ENCODE measurements at places on chromosomes 5 and 9. TPM values are rescaled to one million over a fixed set of nuclear protein-coding genes. Genes with fewer than 3 reads are reported as not detected.

DNA sequence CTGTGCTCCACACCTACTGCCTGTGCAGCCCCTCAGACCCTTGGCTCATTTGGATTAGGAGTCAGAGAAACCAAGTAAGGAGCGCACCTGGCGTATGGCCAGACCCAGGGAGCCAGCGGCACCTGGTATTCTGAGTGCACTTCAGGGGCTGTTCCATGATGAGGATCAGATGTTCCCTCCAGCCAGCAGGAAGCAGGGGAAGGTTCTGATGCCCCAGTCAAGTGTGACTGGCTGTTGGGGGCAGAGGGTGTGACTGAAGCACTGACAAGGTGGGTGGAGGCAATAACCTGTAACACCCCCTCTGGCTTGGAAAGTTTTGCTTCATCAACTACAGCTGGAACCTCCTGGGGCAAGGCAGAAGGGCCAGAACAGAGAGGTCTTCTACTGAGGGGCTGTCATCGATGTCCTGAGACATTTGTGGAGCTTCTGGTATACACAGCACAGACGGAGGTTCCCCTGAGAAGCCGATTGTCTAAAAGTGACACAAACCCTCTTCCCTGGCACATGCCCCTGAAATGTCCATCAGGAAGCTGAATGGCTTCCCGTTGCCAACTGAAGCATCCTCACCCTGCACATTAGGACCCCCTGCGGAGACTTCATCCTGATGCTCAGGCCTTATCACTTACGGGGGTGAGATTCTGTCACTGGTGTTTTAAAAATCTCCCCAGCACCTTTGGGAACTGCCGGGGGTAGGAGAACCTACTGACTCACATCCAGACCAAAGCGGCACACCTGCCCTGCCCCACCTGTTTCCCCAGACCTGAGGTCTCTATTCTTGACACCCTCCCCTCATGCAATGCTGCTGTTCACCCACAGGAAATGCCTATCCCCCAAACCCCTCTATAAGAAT lies 21.1 kb downstream of the TRAF1 start:
- H3K4me1 ChIP-seq, result no peaks in the 10 kb centered on the region
- H3K27me3 ChIP-seq, result no peaks in the 10 kb centered on the region
- H3K36me3 ChIP-seq, result no peaks in the 10 kb centered on the region
- DNase-seq, result no peak
- no peak overlapping the region for H3K4me3 ChIP-seq
- no peak overlapping the region for H3K27ac ChIP-seq

GRCh38 chr9:115013998-115014397 lies 83.6 kb upstream of the TNFSF8 start:
- no peaks in the 10 kb centered on the region for H3K36me3 ChIP-seq
- peak; percentile 72 for DNase-seq
- no peak overlapping the region for H3K27ac ChIP-seq
- peaks cover 44% of the 10 kb centered on the region for H3K27me3 ChIP-seq
- H3K4me1 ChIP-seq, result 0 out of 2 replicates have a peak, but pooled peaks cover 3% of the 10 kb centered on the region

GRCh38 chr5:167857321-167857720 lies 434.1 kb upstream of the WWC1 start:
- no peak overlapping the region for H3K27ac ChIP-seq
- no peak overlapping the region for H3K4me3 ChIP-seq
- H3K36me3 ChIP-seq, result peaks cover 11% of the 10 kb centered on the region
- H3K4me1 ChIP-seq, result no peaks in the 10 kb centered on the region

DNA sequence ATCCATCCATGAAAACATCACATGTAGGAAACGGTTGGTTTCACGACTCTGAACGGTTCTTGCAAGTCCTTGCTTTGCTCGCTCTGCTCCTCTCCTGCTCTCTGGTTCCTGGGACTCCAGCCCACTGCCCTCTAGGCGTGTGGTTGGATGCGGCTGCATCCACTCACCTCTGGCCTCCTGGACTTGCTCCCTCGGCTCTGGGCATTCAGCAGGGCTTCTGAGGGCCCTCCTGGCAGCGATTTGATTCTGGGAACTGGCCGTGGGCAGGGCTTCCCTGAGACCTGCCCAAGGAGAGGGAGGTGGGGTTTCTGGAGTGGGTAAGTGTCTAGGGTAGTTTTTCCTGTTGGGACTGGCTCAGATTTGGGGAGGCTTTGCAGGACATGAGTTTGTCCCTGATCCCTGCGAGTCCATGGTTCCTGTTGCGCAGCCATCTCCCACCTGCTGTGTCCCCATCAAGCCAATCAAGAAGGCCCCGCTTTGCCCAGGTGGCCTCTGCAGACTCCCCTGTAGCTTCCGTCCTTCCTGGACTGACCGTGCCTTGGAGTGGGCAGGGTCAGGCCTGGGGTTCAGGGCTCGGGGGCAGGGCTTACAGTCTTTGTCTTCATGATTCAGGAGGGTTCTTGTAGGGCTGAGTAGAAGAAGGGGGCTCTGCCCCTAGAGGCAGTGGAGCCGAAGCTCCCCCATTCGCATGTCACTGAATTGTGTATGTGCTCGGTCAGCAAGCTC lies 192.3 kb downstream of the CACNA1B start:
- H3K4me1 ChIP-seq, result peaks cover 58% of the 10 kb centered on the region
- H3K27ac ChIP-seq, result peak overlapping the region; percentile 70
- no peaks in the 10 kb centered on the region for H3K36me3 ChIP-seq
- H3K4me3 ChIP-seq, result no peak overlapping the region
- no peak for DNase-seq
- no peaks in the 10 kb centered on the region for H3K27me3 ChIP-seq

DNA sequence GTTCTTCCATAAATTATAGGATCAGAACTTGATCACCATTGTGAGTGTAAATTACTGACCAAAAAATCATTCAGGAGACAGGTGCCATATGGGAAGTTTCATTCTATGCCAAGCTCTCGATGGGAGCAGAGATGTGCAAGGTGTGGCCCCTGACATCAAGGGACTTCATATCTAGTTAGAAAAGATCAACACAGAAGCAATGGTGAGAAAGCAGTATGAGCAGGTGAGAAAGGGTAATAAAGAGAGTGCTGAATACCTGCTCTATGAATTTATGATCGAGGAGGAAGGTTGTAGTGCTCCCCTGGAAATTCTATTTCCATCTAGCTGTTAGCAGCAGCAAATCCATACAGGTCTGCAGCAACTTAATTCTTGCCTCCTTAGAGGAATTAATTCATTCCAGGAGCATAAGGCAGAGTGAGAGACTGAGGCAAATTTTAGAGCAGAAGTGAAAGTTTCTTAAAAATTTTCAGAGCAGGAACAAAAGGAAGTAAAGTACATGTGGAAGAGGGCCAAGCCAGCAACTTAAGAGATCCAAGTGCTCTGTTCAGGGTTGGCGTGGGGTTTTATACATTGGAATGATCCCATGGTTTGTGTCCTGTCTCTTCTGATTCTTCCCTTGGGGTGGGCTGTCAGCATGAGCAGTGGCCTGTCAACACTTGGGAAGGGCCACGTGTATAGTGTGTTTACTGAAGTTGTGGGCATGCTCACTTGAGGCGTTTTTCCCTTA lies 181.8 kb downstream of the SAXO1 start:
- H3K4me1 ChIP-seq, result no peaks in the 10 kb centered on the region
- H3K27ac ChIP-seq, result no peak overlapping the region
- H3K4me3 ChIP-seq, result no peak overlapping the region
- H3K27me3 ChIP-seq, result no peaks in the 10 kb centered on the region
- H3K36me3 ChIP-seq, result no peaks in the 10 kb centered on the region
- no peak for DNase-seq

GRCh38 chr5:73612799-73613198 lies 13.2 kb upstream of the ARHGEF28 start:
- H3K27me3 ChIP-seq, result peaks cover 4% of the 10 kb centered on the region
- H3K4me3 ChIP-seq, result no peak overlapping the region
- H3K4me1 ChIP-seq, result peaks cover 13% of the 10 kb centered on the region
- no peak overlapping the region for H3K27ac ChIP-seq
- DNase-seq, result no peak

DNA sequence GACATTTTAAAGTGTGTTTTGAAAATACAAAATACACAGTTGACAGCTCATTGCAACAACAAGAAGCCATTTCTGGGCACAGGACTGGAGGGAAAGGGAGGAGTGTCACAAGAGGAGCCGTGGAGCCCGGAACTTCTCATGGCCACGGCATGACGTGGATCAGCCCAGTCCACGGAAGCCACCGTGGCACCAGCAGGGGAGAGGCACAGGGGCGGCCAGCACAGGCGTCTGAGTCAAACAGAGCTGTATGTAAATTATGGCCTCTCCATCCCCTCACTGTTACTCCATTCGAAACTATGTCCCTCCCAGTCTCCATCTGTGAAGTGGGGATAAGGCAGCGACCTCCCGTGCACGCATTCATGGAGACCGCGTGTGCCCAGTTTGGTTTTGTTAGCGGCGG lies 165.6 kb upstream of the IRX2 start:
- H3K27ac ChIP-seq, result no peak overlapping the region
- no peak for DNase-seq
- H3K4me3 ChIP-seq, result no peak overlapping the region
- peaks cover 15% of the 10 kb centered on the region for H3K36me3 ChIP-seq
- H3K4me1 ChIP-seq, result peaks cover 57% of the 10 kb centered on the region
- peaks cover 82% of the 10 kb centered on the region for H3K27me3 ChIP-seq

DNA sequence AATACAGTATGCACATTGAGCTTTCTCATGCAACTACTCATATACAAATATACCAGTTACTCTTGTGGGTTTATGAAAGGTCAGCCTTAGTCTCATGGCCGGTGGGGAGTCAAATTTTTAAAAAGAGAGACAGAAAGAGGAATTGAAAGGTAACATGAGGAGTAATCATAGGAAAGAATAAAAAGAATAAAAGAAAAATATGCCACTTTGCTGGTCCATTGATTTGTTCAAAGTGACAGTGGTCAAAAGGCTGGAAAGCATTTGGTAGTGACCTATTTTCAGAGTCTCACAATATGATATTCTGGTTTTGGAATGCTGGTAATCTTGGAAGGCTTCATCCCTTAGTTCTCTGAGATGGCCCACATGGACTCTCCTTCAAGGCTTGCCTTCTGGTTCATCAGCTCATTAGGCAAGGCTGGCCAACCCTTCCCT lies 67.0 kb downstream of the ZNF366 start:
- H3K27ac ChIP-seq, result no peak overlapping the region
- no peak overlapping the region for H3K4me3 ChIP-seq
- H3K27me3 ChIP-seq, result no peaks in the 10 kb centered on the region
- DNase-seq, result no peak

GRCh38 chr9:135958485-135958884 lies 2.7 kb downstream of the UBAC1 start:
- no peaks in the 10 kb centered on the region for H3K27me3 ChIP-seq
- H3K27ac ChIP-seq, result no peak overlapping the region
- H3K4me1 ChIP-seq, result peaks cover 21% of the 10 kb centered on the region
- H3K36me3 ChIP-seq, result peaks cover 12% of the 10 kb centered on the region

DNA sequence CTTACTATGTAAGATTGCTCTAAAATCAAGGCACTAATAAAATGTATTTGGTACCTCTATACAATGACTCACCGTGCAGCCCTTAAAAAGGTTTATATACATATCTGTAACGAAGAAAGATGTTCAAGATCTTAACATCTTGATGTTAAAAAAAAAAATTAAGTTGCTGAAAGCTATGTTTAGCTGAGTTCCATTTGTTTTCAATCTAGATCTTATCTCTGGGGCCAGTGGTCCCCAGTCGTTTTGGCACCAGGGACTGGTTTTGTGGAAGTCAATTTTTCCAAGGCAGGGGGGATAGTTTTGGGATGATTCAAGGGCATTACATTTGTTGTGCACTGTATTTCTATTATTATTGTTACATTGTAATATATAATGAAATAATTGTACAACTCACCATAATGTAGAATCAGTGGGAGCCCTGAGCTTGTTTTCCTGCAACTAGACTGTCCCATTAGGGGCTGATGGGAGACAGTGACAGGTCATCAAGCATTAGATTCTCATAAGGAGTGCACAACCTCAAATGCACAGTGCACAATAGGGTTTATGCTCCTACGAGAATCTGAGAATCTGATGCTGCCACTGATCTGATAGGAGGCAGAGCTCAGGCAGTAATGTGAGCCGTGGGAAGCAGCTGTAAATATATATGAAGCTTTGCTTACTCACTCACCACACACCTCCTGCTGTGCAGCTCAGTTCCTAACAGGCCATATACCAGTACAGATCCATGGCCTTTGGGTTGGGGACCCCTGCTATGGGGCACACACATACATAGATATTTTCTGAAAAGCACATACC lies 27.6 kb upstream of the TSLP start:
- DNase-seq, result peak; percentile 30
- H3K27ac ChIP-seq, result no peak overlapping the region
- peaks cover 2% of the 10 kb centered on the region for H3K4me1 ChIP-seq
- H3K36me3 ChIP-seq, result no peaks in the 10 kb centered on the region

DNA sequence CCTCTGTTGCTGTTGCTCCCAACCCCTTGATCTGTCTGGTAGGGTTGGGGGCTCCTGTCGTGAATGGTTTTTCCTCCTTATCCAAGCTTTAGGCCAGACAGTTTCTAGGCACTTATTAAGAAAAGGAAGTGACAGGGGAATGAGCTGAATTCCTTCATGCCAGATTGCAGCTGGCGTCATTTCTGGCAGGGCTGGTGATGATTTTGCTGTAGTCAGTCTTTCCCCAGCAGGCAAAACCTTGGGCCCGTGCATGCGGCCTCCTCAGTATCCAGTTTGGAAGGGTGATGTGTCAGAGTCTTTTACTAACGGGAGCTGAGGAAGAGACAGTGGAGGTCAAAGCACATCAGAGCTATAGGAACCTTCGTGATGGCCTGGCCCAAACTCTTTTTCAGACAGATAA lies 58.8 kb downstream of the COL27A1 start:
- peaks cover 11% of the 10 kb centered on the region for H3K36me3 ChIP-seq
- H3K27ac ChIP-seq, result no peak overlapping the region
- H3K4me3 ChIP-seq, result no peak overlapping the region
- H3K27me3 ChIP-seq, result no peaks in the 10 kb centered on the region
- DNase-seq, result no peak
- no peaks in the 10 kb centered on the region for H3K4me1 ChIP-seq

DNA sequence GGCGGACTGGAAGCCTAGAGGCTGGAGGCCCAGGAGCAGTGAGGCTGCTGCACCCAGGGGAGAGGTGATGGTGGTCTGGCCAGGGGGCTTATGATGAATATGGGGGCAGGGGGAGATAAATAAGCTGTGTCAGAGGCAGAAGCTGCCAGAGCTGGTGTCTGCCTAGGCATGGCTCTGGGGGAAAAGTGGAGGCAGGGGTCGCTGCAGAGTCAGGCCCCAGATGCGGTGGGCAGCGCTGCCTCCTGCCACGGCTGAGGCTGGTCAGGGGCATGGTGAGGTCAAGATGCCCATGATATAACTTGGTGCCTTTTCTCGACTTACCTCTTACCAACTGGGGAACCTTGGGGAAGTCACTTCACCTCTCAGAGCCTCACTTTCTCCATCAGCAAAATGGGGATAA lies 51.1 kb downstream of the NSG2 start:
- no peak overlapping the region for H3K4me3 ChIP-seq
- no peaks in the 10 kb centered on the region for H3K27me3 ChIP-seq
- H3K36me3 ChIP-seq, result no peaks in the 10 kb centered on the region
- no peak overlapping the region for H3K27ac ChIP-seq
- no peak for DNase-seq

GRCh38 chr9:35406183-35406959 lies 83.5 kb upstream of the RUSC2 start:
- H3K4me3 ChIP-seq, result peak overlapping the region; percentile 78
- peaks cover 18% of the 10 kb centered on the region for H3K4me1 ChIP-seq
- H3K36me3 ChIP-seq, result no peaks in the 10 kb centered on the region
- H3K27ac ChIP-seq, result peak overlapping the region; percentile 28
- no peaks in the 10 kb centered on the region for H3K27me3 ChIP-seq

CENPH gene
- total RNA-seq, result 86.4 TPM

APC gene
- total RNA-seq, result 31.8 TPM

OGN gene
- total RNA-seq, result 0.11 TPM

TMC1 gene
- total RNA-seq, result 0.31 TPM

CLIC3 gene
- not detected for total RNA-seq

IFNK gene
- not detected for total RNA-seq
